ENCODE measurements at places on chromosomes 7 and 10.

- no peak for DNase-seq
Measured at GRCh38 chr10:52801947-52802346, 29.4 kb upstream of the MBL2 start.

DNA sequence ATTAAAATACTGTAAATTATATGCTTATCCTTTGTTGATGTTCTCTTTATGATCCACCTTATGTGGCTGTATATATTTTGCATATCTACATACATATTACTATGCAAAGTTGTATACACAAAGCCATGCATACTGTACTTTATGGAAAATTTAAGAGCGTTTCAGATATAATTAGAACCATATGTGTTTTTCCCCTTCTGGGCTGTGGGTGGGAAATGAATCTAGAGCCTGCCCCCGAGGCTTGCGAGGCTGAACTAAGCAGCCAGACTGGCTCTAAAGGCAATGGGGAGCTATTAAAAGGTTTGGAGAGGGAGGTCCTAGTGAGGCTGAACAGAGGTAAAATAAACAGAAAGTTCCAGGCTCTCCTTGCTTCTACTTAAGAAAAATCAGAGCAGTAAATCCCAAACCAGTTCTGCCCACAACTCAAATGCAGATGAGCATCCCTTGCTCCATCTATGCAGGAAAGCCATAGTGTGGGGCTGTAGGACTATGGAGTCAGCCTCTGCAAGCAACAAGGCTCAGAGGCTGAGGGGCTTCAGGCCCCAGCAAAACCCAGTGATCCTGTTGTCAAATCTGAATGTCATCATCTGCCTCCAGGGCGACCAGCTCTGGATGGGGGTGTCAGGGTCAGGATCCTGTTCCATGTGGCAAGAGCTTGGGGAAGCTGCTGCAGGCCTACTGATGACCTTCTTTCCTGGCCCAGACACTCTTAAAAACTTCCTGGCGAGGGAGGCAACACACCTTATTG is 14.1 kb upstream of the DDIT4 start:
- DNase-seq, result peak; percentile 41

- DNase-seq, result no peak
Measured at GRCh38 chr7:74039337-74039736, 11.4 kb downstream of the ELN start.

GRCh38 chr7:134528749-134529148 is 1.4 kb downstream of the AKR1B10 start:
- DNase-seq, result no peak

DNA sequence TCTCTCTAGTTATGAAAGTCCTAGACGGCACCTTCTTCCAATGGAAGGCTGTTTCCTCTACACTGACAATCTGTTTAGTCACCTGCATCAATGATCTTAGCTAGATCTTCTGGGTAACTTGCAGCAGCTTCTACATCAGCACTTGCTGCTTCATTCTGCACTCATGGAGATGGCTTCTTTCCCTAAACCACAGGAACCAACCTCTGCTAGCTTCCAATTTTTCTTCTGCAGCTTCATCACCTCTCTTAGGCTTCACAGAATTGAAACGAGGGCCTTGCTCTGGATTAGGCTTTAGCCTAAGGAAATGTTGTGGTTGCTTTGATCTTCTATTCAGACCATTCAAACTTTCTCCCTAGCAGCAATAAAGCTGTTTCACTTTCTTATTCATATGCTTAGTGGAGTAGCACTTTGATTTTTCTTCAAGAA is 24.6 kb downstream of the NAMPT start:
- DNase-seq, result no peak

DNA sequence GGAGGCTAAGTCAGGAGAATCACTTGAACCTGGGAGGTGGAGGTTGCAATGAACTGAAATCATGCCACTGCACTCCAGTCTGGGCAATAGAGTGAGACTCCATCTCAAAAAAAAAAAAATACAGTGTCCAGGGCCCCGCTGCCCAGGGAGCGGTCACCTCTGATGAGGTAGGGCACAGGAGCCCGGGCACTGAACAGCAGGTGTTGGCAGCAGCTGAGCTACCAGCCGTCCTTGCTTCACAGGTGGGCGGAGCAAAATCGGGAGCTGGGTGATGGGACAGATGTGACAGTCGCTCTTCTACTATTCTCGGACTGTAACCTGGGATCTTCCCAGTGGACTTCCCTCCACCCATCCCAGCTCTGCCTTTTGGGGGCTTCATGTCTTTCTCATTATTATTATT is 49.4 kb downstream of the GTF2IRD1 start:
- DNase-seq, result no peak

Data from NB4 (cell line).